ENCODE measurements at places on chromosomes 11 and 22. TPM values are rescaled to one million over a fixed set of nuclear protein-coding genes. Genes with fewer than 3 reads are reported as not detected.

GRCh38 chr22:29901354-29901753 is 18.4 kb downstream of the MTMR3 start:
- DNase-seq = no peak

APOA4 gene
- total RNA-seq = not detected

GRCh38 chr11:111416231-111416960 is 37.3 kb upstream of the POU2AF1 start:
- DNase-seq = no peak

GRCh38 chr11:82118946-82119345 is 614.7 kb downstream of the FAM181B start:
- DNase-seq = no peak

Data from fibroblast of the aortic adventitia (primary cell).